ENCODE measurements at places on chromosomes 3 and 15. TPM values are rescaled to one million over a fixed set of nuclear protein-coding genes. Genes with fewer than 3 reads are reported as not detected.

GP9 gene
- total RNA-seq = not detected

DNA sequence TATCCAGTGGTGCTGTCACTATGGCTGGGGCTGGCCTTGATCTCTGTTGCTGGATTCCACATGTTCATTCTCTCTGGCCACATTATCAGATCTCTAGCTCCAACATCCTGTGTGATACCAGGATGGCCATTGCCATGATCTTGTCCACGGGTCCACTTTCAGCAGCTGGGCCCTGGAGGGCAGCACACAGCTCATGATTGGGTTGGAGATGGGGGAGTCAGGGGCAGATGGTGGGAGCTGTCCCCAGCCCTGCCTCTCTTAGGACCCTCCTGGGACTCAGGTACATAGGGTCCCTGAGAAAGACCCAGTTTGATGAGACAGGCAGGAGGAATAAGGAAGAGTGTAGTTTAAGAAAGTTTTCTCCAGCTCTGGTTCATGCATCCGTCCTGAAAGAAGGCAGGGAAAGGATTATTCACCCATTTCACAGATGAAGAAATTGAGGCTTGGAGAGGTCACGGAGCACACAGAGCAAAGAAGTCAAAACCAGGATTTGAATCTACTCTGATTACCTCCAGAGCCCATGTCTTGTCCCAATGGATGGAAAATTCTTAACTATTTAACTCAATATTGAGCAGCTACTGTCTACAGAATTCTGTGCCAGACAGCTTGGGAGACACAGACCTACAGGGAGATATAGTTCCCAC, 100.5 kb downstream of the LINGO1 start:
- no peak for DNase-seq

DNA sequence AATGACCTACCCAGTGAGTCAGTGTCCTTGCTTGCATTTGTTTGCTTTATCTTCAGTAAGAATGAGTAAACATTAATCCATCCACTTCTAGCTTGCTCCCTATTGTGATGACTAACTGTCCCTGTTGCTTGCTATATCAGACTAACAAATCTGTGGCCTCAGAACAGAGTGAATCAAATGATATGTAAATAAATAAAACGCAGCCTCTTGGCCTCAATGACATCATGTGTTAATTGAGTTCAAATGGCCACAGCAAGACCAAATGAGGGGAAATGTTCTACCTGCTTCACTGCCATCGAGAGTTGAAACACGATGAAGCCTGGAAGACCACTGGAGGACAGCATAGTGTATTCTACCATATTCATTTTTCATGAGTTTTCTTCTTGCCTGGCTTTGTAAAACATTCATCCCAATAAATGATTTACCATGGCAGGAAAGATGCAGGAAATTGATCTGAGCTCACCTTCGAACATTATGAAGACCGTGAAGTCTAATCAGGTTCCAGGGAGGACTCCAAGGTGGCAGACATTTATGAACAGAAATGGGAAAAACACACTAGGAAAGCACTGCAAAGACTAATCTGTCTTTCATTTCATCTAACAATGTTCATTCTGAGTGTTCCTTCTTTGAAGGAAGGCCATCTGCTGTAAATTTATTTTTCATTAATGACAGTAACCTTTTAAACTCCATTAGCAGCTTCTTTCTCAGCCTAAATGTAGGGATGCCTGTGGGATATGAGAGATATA, 1144.5 kb downstream of the TUSC7 start:
- DNase-seq = no peak

GRCh38 chr15:60017538-60018520, 13.7 kb downstream of the FOXB1 start:
- no peak for DNase-seq

DNA sequence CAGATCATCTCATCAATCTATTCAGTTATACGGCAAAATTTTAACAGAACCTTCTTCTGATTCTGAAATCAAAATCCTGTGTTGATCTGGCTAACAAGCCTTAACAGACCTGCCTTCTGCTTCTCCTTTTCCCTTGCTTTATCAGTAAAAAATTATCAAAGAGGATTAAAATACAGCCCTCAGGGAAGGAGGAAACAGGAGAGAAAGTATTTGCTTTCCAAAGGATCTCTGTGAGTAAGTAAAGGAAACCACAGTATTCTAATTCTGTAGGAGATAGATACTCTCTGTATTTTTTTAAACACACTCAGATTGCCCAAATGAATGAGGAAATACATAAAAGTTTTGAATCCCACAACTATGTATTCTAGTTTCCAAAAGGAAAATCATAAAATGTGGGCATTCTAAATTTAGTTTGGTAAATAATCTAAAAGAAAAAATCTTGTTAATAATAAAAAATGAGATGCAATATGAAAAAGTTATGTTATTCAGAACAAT, 221.8 kb downstream of the ZIC1 start:
- no peak for DNase-seq

SERPINI2 gene
- total RNA-seq = not detected

STAC gene
- 0.12 TPM for total RNA-seq

DNA sequence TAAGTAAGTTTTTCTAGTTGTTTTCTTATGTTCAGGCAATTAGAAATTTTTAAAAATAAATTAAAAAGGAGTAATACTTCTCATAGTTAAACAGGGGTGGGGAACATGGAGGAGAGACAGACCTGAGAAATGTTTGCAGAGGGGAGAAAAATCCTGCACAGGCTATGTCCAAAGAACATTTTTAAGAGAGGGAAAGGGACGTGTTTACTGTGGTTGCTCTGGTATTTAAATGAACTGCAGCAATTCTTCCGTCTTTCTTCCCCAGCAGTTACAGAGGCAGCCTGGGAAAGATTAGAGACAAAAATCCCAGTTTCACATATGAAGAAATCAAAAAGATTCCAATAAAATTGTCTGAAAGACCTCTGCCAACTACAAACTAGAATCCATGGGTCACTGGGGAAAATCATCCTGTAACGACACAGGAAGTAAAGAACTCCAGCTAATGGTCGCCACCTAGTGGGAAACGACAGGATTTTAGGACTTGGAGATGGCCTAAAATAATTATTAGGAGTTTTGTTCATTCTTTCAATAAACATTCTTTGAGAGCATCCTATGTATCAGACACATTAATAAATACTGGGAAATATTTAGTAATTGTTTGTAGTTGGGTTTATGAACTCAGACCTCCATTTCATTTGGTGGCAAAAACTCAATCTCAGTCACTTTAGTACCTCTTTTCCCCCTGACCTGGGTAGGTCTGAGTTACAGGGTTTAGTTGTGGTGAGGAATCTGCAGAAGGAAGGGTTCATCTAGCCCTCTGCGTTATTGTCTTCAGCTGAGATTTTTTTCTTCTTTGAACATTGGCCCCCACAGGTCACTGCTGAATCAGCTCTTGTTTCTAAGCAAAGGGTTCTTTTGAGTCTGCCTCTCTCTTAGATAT, 69.9 kb upstream of the GOLIM4 start:
- DNase-seq = peak; percentile 37

DNA sequence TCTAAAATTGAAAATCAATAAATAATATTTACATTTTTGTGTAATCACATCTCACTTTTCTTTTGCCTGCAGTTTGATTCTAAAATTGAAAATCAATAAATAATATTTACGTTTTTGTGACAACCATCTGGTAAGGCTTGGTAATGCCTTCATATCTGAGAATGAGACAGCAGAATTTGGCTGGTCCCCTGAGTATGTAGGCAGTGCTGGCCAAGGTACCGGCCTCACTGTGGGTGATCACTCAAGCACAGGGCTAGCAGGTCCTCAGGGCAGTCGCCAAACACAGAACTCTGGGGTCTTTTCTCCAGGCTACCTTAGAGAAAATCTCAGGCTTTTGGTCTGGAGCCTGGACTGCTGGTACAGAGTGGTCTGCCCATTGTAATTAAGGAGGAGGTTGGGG, 26.2 kb downstream of the RTP3 start:
- DNase-seq = no peak

DNA sequence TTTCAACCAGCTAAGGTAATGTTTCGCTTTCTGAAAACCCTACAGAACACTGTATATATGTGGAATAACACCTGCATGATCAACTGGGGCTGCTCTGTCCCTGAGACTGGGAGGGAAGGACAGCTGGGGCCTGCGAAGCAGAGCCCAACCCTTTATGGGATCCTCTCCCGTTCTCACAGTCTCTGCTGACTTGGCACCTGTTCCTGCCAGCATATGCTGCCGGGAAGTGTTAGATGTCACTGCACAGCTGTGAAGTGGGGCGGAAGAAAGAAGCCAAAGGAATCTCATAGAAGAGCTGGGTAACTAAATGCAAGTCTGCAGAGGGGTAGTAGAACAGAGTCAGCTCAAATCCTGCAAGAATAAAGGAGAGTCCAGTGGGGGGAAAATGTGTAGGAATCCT, 29.6 kb downstream of the LRRC3B start:
- no peak for DNase-seq

- DNase-seq = no peak
These were observed 792.1 kb upstream of the LMCD1 start for GRCh38 chr3:7709376-7710082.

GRCh38 chr15:88938802-88939485, 25.8 kb upstream of the MFGE8 start:
- DNase-seq = no peak

GRCh38 chr3:22594990-22595389, 608.1 kb upstream of the UBE2E2 start:
- DNase-seq = no peak

CD86 gene
- 2.5 TPM for total RNA-seq

GRCh38 chr3:171417813-171418212, 42.4 kb downstream of the TNIK start:
- no peak for DNase-seq

RHOV gene
- not detected for total RNA-seq

DNA sequence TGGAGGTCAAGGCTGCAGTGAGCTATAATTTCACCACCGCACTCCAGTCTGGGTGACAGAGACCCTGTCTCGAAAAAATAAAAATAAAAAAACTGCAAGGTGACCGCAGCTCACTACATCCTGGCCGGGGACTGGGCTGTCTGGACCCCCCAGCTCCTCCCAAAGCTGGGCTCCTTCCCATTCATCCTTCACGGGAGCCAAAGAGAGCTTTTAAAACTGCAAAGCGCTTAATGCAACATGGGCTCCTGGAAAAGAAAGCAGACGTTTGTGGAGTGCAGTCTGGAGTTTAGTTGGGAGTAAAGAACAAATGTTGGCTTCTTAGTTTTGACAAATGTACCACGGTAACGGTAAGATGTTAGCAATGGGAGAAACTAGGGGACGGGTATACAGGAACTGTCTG, 12.1 kb downstream of the PLXND1 start:
- no peak for DNase-seq

PSMD6 gene
- 75.0 TPM for total RNA-seq

SLC51A gene
- total RNA-seq = not detected

DNA sequence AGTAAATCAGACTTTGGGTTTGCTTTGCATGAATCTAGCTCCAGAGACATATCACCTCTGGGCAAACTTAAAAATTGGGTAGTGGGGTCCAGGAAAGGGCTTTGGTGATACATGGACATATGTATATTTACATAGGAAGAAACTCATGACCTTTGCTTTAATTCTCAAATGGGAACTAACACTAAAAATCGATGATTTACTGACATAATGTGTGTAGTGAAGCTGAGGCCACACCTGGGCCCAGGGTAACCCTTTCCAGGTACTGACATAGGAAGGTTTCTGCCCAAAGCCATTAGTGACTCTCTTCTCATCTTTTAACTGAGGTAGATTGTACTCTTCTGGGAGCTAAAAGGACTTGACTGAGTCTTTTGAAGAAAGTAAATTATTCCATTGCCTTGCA, 411.2 kb upstream of the TBL1XR1 start:
- DNase-seq = no peak
